GM13976 (cell line): ENCODE measurements at places on chromosomes 1 and 21.

DNA sequence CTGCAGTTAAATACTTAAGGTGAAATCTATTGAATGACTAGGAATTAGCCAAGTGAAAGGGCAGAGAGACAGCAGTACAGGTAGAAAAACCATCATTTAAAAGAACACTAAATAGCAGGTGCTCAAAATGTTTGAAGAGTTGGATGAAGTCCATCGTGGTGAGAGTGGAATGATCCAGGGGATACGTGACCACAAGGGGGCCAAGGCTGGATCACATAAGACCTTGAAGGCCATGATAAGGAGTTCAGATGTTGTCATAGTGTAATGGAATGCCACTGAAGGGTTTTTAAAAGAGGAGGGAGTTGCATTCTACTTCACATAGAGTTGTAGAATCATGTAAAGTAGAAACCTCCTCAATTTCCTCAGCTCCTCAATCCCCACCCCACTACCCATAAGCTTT lies 34.8 kb upstream of the HOOK1 start:
- DNase-seq, result no peak

DNA sequence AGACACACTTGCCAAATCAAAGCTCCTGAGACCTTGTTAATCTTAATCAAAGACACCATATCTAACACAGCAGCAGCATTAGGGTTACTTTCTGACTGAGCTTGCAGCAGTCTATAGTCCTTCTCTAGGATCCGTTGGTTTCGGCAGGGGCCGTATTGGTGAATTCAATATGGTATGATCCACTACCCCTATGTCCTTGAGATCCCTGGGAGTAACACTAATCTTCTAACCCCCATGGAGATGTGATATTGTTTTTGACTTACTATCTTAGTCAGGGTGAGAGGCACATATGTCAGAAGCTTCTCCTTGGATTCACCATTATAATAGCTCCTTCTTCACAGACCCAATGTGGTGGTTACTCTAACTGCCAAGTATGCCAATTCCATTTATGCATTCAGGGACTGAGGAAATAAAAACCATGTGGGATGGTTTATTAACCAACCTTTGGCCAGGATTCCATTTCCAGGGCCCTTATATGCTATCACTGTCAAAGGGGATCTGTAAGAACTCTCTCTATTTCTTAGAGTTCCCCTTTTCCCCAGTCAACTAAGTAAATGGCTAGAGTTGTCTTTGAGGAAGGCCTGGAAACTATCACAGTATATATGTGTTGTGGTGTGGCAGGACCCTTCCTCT lies 673.6 kb upstream of the USP24 start:
- no peak for DNase-seq

- no peak for DNase-seq
Observed at GRCh38 chr1:31795801-31796621, 19.8 kb downstream of the SPOCD1 start.

- DNase-seq, result no peak
Observed at GRCh38 chr1:101833312-101833711, 163.4 kb downstream of the OLFM3 start.

DNA sequence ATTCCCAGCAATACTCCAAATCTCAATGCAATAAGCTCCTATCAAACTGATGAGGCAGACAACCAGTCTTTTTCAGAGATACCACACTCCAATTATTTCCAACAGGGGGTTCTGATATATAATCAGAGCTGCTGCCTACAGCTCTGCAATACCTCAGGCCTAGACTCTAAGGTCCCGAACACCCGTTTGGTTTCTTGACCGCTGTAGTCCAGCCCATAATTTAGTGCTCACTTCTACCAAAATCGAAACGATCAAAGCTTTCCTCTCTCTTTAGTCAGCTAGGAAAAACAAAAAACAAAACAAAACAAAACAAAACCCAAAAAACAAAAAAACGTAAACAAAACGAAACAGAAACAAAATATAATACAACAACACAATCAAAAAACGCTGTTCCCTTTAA lies 453.0 kb downstream of the NEGR1 start:
- DNase-seq, result no peak

- DNase-seq, result no peak
Observed at GRCh38 chr1:19356266-19356665, 44.1 kb downstream of the SLC66A1 start.

- no peak for DNase-seq
Observed at GRCh38 chr1:228084325-228084724, 1.8 kb downstream of the ARF1 start.

DNA sequence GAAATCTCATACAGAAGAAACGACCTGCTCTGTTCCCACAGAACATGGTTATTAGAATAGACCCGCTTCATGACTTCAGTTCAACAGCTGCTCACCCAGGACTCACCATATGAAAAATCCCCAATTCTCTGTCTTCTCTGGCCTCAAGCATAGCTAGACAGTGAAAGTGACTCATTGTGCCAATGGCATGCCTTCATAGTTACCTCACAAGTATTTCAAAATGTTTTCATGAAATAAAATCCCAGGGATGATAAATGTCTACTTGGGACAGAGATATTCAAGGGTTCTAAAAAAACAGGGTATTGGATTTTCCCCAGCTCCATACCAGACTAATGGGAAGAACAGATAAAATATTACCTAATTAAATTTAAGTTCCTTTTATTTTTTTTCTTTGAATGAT lies 82.3 kb downstream of the NOTCH2 start:
- no peak for DNase-seq

GRCh38 chr21:40169971-40170370 lies 302.7 kb downstream of the PCP4 start:
- no peak for DNase-seq

DNA sequence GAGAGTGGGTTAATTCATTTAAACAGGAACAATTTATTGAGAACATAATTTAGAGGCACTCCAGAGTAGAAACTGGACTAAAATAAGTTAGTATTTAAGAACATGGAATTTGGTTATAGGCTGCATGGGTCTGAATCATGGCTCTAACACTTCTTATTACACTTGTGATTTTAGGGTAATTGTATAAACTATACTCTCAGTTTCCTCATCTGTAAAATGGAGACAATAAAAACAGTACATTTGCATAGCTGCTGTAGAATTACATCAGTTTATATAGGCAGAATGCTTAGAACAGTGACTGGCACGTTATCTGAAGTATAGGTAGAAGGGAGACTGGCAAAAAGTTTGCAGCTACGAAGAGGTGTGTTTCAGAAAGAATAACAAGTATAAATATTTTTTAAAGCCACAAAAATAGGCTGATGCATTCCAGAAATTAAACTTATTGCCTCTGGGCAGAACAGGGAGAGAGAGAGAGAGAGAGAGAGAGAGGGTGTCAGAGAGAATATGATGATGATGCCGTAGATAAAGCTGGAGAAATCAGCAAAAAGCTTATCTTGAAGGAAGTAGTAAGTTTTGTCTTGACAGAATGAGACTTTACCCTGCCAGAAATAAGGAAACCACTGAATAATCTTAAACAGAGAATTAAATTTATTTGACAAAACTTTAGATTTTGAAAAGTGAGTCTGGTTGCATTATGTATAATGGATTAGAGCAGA lies 8.1 kb upstream of the OR6K3 start:
- DNase-seq, result no peak

- no peak for DNase-seq
Observed at GRCh38 chr1:33687000-33687399, 176.9 kb upstream of the HMGB4 start.

GRCh38 chr1:56036479-56036878 lies 542.9 kb downstream of the PLPP3 start:
- no peak for DNase-seq

GRCh38 chr1:163772246-163772645 lies 450.5 kb downstream of the NUF2 start:
- DNase-seq, result no peak

DNA sequence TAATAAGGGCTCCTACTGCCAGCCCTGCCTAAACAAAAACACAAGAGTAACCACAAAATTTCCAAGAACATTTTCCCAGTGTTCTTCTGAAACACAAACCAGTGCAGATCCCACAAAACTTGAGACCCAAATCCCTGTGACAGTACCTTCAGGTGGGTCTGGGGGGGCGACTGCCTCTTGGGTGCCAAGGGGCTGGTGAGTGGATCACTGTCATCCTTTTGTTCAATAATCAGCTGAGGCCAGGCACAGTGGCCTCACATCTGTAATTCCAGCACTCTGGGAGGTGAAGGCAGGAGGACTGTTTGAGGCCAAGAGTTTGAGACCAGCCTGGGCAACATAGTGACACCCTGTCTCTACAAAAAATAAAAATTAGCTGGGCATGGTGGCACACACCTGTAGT lies 87.6 kb downstream of the GLIS1 start:
- DNase-seq, result no peak

- DNase-seq, result peak; percentile 45
Observed at GRCh38 chr1:113390871-113391648, 745 bp downstream of the MAGI3 start.

GRCh38 chr1:201311356-201312011 lies 28.2 kb downstream of the PKP1 start:
- DNase-seq, result no peak

- DNase-seq, result no peak
Observed at GRCh38 chr1:24364605-24364974, 45.4 kb downstream of the GRHL3 start.

GRCh38 chr1:219573960-219574359 lies 38.9 kb downstream of the ZC3H11B start:
- DNase-seq, result no peak

GRCh38 chr1:182291584-182292192 lies 99.9 kb downstream of the GLUL start:
- DNase-seq, result no peak

- peak; percentile 73 for DNase-seq
Observed at GRCh38 chr1:181128592-181129497, 40.3 kb downstream of the IER5 start.

GRCh38 chr21:38533887-38534286 lies 35.6 kb upstream of the ERG start:
- no peak for DNase-seq

DNA sequence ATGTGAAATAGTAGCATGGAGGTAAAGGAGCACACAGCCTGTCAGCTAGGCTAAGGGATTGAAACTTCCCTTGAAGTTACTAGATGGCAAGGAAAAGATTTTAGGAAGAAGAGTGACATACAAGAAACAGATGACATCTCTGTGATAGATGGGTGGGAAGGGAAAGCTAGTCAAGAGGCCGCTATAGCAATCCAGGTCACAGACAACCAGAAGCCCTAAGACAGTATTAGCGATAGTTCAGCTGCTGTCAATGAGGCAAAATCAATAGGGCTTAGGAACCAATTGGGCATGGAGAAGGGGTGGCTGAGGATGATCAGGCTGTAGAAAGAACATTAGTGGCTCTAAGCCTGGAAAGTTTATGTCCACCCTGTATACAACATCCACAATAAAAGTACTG lies 111.1 kb downstream of the GLUL start:
- no peak for DNase-seq

GRCh38 chr1:30781906-30782305 lies 24.3 kb upstream of the LAPTM5 start:
- no peak for DNase-seq

- no peak for DNase-seq
Observed at GRCh38 chr1:43831851-43832250, 101.8 kb upstream of the ARTN start.

- no peak for DNase-seq
Observed at GRCh38 chr1:226687426-226687825, 51.7 kb downstream of the ITPKB start.

GRCh38 chr1:95095833-95096217 lies 21.3 kb upstream of the TLCD4 start:
- peak; percentile 54 for DNase-seq

- DNase-seq, result peak; percentile 68
Observed at GRCh38 chr1:100038660-100039287, 69.0 kb downstream of the SLC35A3 start.

- DNase-seq, result no peak
Observed at GRCh38 chr21:14401217-14401616, 18.3 kb upstream of the HSPA13 start.

DNA sequence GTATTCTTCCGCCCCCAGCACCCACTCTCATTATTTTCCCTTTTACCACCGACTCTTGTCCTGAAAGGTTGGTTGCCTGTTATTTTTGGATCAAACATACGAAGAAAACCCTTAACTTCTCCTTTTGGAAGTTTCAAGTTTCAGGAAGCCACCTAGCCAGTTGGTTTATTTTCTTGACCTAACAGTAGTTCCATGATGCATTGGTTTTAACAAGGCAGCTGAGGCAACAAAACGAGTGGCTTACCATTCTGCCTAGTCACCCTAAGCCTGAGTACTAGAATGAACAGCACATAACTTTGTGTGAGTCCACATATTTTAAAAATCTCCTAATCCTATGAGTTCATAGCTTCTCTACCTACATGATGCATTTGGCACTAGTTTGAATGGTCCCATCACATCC lies 28.9 kb downstream of the OLFM3 start:
- DNase-seq, result no peak

DNA sequence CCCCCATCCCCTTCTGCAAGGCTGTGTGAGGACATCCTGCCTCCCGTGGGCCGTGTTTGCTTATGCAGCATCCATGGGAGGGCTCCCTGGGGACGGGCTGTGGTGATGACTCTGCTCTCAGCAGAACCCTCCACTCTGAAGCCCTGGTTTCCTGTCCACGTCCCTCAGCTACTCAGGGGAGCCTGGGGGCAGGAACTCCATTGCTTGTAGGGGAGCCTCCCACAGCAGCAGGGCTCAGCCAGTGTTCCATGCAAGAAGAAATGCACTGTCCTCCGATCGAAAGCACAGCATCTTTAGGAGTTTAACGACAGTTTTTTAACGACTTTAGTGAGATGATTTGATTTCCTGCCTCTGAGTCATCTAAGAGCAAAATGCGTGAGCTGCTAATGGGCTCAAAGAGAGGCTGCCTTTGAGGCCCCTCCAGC lies 8.3 kb upstream of the KCNAB2 start:
- DNase-seq, result peak; percentile 73

DNA sequence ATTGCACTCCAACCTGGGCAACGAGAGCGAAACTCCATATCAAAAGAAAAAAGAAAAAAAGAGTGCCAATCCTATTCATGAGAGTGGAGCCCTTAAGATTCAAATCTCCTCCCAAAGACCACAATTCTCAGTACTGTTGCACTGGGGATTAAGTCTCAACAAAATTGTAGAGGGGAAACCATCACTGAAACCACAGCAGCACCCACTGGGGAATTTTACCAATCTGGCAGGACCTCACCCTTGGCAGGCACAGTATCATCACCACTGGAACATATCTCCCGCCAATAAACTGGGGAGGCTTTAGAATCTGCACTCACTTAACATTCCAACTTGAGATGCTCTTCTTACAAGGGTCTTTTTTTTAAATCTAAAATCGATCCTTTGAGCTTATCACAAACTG lies 41.0 kb downstream of the LRRC40 start:
- no peak for DNase-seq

- DNase-seq, result no peak
Observed at GRCh38 chr1:71015745-71016144, 31.9 kb downstream of the PTGER3 start.
